ENCODE measurements at places on chromosomes 5 and 9.

DNA sequence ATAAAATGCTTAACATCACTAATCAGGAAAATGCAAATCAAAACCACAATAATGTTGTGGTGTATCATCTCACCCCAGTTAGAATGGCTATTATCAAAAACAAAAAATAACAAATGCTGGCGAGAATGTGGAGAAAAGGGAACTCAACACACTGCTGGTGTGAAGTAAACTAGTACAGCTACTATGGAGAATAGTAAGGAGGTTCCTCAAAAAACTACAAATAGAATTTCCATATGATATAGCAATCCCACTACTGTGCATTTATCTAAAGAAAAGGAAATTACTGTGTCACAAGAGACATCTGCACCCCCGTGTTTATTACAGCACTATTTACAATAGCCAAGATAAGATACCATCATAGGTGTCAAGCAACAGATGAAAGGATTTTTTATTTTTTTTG lies 214.5 kb upstream of the RASA1 start:
- no peak for DNase-seq

GRCh38 chr5:84816746-84817547 lies 432.3 kb upstream of the EDIL3 start:
- DNase-seq, result no peak

DNA sequence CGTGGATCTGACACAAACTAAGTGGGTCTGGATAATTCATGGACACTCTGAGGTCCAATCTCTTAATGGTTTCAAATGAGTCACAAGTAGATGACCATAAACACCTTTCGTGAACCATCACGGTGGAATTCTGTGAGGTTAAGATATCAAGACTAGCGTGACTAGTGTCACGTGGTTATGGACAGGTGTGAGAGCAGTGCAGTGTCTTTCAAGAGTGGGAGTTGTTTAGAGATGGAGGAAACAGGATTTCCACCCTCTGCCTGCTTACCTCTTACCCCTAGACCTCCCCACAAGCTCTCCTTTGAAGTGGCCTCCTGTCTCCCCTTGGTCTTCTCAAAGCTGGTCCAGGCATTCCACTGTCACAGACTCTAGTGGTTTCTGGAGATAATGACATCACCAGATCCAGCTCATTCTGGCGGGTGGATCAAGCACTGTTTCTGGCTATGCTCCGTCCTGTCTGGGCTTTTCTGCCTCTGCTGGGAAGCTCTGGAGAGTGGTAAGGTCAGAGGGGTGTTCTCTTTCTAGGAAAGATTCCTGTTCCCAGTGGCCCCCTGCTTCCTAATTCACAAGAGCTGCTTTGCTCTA lies 20.0 kb upstream of the ZNF782 start:
- DNase-seq, result no peak

DNA sequence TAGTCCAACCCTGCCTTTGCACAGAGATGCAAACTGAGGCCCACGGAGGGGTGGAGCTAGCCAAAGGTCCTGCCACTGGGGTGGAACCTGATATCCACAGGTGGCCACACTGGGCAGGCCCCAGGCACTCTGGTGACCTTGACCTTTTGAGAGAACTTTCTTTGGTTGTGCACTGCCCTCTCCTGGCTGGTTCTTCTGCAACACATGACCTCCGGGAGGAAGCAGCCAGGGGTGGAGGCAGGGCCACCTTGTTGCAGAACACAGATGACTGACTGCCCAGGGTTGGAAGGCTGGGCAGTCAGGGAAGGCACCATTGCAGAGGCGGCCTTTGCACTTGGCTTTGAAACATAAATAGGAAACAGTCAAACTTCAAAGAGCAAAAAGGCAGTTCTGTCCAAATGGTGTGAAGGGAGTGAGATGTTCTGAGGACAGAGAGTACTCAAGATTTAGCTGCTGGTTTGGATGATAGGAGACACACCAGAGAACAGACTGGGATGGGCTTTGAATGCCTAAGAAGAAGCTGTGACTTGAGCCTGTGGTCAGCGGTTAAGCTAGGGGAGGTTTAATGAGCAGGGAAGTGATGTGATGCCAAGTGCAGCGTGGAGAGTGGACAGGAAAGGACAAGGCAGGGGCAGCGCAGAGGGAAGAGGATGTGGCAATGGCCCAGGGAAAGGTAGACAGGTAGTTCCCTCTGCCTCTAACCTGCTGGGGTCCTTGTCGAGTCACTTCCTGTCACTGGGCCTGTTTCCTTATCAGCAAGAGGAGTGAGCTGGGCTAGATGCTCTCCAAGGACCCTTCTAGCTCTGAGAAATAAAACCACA lies 6.8 kb upstream of the TCOF1 start:
- DNase-seq, result peak; percentile 43

DNA sequence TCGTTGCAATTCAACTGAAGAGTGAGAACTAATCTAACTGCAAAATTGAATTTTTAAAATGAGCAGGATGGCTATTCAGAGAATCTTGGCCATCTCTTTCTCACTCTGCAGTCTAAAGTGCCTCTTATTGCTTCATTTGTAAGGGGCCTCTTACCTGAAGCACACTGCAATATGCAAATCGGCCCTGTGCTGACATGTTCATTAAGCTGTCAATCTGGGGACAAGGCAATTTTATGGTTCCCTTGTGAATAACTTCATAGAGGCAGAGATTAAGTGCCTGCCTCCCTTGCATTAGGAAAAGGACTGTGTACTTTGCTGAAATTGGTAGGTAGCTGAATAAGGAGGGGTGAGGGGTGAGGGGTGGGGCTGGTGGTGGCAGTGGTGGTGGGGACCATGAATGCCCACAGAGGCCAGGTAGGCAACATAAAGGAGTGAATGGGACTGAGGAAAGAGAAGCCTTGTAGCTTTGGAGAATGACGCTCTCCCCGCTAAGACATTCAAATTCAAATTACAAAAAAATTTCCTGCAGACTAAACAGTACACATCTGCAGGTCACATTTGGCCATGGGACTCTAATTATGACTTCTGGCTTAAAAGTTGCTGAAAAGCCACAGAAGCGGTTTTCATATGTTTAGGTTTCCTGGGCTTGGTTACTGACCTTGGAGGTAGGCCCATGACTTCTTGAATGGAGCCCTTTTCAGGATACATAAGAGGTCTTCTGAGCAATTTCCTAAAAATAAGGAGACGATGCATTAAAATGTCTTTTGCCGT lies 25.0 kb downstream of the TNFSF8 start:
- DNase-seq, result no peak

- DNase-seq, result no peak
Measured at GRCh38 chr5:177426566-177427210, at the start of gene GRK6. Gene GRK6 (plus strand): TSS chr5:177426676. CDS start chr5:177426846, 170 bp downstream.
